ENCODE measurements at places on chromosomes 6 and 20.
A peak's percentile ranks its signal among the peaks of the same experiment; 100 is the strongest.

DNA sequence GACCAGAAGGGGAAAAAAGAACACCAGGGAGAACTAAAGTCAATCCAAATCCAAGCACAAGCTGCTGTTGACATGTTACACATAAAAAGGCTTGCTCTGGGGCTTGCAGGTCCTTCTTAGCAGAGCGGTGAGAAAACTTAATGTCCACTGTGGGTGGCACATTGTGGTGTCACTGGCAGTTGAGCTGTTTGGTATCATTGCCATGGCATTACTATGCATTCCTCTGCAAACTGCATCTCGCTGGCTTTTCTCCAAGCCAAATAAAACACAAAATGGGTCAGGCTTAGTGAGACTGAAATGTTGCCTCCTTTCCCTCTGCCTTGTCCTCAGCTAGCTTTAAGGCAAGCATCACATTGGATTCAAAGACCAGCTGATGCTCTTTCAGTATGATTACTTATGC, 40.9 kb downstream of the LY86 start:
- DNase-seq, result no peak

DNA sequence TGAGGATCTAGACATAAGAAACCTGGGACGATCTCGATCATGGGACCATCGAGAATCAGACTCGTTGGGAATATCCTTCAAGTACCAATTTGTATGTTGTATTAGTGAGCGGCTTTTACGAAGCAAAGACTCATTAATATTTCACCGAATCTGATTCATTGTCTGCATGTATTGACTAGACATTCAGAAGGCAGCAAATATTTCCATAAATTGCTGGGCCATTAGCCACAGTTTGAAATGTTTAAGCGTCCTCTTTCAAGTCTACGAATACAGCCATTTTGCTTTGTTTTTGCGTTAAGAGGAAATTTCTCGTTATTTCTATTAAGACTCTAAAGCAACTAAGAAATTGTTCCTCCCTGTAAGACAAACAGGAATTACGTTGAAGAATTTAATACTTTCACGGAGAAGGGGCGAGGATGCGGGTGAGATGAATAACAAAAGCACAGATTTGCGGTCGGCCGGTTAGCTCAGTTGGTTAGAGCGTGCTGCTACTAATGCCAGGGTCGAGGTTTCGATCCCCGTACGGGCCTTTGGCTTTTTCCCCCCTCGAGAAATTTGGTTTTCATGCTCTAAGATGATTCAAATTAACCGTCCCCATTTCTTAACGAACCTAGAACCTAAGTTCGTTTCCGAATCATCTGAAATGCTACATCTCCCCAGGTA, 18.5 kb downstream of the POM121L2 start:
- peak; percentile 84 for DNase-seq

- DNase-seq, result no peak
These were observed 85.0 kb downstream of the SULF2 start for GRCh38 chr20:47700327-47700726.

DNA sequence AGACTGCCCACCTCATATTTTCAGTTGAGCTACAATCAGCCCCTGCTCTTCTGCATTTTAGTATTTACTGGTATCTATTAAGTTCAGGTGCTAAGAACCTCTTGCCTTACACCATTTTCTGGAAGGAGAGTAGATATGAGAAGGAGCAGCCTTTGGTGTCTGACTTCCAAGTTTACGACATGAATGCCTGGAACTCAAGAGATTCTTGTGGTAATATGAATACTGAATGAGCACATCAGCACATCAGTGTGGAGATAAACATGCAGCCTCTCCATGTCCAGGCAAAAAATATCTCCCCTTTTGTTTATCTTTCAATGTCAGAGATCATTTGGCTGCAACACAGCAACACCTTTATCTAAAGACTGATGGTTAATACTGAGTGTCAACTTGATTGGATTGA, 65.8 kb upstream of the THEMIS start:
- DNase-seq, result no peak

- no peak for DNase-seq
These were observed 80.0 kb downstream of the CRYBG1 start for GRCh38 chr6:106440546-106440945.

GRCh38 chr6:27479319-27480182, 6.6 kb upstream of the ZNF184 start:
- peak; percentile 93 for DNase-seq

DNA sequence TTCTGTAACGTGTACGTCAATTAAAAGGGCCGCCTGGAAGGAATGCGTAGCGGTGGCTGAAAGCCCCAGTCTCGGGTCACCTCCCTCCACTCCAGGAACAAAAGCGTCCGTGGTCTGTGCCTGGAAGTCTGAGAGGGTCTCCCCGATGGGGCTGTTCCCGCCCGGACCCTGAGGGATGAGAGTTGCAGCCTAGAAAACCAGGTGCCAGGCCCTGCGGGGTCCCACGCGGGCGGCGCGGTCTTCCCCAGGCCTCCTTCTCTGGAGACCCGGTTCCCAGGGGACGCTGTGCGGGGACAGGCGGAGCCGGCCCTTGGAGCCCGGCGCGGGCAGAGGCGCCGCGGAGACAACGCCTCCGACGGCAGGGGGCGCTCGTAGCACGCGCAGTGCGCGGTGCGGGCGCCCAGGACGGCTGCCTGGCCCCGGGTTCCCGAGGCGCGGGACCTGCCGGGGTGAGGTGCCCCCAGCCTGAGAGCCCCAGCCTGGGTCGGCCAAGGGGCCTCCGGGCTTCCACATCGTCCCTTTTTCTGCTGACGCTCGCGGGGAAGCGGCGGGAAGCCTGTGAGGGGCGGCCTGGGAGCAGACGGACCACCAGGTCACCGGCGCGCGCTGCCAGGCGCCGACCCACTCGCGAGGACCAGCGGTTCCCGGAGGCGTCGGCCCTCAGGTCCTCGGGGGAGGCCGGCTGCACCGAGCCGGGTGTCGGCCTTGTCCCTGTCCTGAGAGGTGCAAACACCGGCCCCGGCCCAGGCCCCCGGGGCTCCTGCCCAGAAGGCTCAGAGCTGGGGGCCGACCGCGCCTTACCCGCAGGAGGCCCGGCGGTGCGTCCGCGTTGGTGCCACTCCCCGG, 5.3 kb upstream of the FOXC1 start:
- no peak for DNase-seq

DNA sequence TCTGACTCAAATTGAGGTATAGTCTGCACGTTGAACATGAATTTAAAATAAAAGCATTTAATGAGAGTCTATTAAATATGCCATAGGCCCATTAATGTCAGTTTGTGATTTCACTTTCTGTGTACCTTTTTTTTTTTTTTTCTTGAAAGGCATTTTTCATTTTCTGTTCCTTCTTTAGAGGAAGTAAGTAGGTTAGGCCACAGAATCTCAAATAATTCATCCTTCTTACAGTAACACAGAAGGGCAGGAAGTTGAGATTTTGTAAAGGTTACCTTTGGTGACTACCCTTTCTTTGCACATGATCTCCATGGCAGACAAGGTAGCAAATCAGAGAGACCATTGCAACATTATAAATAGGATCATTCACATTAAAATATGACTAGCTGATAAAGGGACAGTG, 9.6 kb downstream of the L3MBTL3 start:
- no peak for DNase-seq

DNA sequence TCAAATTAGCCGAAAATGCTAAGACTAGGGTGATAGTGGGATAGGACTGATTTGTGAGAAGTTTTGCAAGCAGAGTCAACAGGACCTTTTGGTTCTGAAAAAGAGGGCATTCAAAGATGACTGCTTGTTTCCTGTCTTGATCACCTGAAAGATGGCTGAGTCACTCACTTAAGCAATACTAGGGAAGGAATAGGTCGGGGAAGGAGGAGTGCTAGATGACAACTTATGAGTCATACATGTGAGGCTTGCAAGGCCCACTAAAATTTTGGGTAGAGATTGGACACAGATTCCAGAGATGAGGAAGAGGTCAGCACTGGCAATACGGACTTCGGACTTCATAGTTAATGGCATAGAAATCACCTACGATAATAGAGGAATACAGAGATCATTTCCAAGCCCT, 89.2 kb downstream of the FAM83B start:
- peak; percentile 55 for DNase-seq

DNA sequence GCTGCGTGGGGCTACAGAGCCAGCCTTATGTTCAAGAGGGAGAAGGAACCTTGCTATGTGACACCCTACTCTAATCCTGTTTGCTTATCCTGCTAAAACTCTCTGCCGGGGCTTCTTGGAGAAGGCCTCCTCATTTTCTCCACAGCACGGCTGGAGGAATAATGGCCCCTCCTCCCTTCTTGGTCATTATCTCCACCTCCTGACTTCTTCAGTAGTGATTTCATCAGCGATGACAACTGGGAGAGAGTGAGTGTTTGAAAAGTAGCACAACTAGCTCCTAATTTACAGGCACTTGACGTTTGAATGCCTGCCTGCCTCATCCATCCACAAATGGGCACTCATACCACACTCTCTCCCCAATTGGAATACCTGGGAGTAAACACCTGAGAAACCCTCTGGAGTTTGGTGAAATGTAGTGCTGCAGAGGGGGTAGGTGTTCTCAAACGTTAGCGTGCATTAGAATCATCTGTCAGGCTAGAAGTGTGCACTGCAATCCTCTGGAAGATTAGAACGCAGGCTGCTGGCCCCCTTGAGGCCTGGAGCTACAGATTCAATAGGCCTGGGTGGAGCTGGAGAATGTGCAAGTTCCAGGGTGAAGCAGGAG, 148.5 kb downstream of the FOXC1 start:
- DNase-seq, result no peak

DNA sequence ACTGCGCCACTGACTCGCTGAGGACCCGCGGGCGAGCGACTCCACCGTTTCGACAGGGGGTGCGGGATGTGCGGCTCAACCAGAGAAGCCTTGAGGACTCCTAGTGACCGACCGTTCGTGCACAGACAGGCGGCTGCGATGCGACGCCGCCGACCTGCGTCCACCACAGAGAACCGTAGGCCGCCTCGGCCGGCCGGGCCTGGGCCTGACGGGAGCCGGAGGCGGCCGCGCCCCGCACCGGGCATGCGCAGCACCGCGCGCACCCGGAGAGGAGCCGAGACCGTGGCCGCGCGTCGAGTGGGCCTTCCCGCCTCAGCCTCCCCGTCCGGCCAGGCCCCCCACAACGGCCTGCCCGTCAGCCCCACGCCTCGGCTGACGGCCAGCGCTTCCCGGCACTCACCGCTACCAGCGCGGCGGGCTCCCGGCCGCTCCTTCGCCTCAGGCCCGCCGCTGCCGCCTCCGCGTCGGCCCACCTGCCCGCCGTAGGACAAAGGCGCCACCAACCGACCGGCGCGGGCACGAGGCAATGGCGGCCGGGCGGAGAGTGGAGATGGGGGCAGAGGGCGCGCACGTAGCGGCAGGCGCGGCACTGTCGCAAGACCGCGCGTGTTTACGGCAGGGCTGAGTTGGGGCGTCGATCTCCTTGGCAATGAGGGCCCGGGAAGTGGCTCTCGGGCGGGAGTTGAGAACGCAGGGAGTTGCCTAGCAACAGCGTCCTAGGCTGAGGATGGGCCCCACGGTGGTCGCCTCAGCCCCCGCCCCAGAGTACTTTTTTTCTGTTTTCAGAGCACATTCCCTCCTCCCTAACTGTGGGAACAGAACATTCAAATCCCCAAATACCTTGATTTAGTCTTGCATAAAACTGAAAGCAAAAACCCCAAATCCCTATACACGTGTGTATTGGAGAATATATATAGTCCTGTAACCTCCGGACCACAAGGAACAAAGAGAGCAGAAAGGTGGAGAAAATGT, at the start of gene NCOA5:
TSS of gene NCOA5 (minus strand) at position 546 of the 972 bp plus-strand sequence. CDS start 10,538 bp downstream, outside the sequence.
- peak; percentile 98 for DNase-seq

DNA sequence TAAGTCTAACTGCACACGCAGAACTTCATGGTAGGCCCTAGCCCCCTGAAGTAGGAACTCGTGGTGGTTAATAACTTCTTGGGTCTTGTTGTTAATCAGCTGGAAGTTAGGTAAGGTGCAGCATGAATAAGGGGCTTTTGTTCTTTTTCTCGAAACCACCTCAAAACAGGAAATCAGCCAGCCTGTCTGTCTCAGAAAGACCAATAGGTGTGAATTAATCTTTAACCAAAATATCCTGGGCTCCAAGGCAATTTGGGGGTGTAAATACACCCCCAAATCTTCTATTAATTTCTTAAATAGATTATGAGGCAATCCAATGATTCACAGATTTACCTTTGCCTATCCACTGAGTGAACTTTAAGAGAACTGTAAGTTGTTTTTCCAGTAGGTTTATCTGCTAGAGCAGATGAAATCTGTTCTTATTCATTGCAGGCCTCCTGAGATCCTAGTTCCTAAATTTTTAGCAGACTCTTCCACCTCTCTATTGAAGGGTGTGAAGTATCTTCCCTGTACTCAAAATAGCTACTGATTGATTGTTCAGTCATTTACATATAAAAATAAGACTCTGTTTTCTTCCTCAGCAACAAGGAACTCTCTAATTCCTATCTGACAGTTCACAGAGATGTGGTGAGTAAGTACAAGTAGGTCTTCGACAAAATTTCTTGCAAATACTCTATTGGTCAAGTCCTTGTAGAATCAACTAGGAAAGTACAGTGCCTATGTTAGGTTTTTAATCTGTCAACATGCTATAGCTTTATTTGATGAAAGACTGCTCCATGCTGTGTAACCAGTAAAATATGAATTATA, 427.1 kb upstream of the NOX3 start:
- DNase-seq, result peak; percentile 13

GRCh38 chr20:53748176-53748575, 154.5 kb upstream of the ZNF217 start:
- DNase-seq, result no peak

GRCh38 chr20:40589581-40589980, 99.5 kb downstream of the MAFB start:
- no peak for DNase-seq

- DNase-seq, result no peak
These were observed 111.3 kb downstream of the TNFAIP3 start for GRCh38 chr6:137978252-137978896.

DNA sequence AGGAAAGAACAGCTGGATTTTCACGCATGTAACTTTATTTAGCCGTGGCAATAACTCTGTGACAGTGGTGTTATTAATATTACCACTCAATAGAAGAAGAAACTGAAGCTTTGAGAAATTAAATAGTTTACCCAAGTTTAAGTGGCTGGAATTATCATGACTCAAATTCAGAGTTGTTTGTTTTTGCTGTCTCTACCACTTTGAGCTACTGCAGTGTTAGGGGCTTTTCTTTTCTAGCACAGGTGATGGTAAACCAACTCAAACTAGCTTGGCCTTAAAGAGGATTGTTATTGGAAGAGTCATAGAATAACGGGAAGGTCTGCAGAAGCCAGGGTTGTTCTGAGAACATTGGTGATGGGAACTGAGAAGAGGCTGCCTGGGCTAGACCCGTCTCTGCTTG, 66.0 kb upstream of the PREP start:
- DNase-seq, result no peak

DNA sequence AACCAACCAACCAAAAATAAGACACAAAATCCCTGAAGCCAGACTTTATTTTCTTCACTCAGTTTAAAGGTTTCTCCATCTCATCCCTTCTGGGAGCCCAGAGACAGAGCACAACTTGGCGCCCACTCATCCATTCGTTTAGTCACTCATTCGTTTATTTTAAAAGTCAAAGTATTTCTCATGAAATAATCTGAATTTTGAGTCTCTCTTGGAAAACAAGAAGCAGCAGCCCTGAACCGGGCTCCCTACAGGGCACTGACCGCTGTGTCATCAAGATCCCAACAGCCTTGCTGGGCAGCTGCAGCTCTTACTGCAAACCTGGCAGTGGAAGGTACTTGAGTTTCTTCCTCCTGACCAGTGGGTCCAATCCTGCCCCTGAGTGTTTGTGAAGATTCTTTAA, 171.6 kb downstream of the THBS2 start:
- DNase-seq, result no peak

All from foreskin fibroblast (primary cell).